ENCODE measurements at places on chromosomes 3 and 15.

DNA sequence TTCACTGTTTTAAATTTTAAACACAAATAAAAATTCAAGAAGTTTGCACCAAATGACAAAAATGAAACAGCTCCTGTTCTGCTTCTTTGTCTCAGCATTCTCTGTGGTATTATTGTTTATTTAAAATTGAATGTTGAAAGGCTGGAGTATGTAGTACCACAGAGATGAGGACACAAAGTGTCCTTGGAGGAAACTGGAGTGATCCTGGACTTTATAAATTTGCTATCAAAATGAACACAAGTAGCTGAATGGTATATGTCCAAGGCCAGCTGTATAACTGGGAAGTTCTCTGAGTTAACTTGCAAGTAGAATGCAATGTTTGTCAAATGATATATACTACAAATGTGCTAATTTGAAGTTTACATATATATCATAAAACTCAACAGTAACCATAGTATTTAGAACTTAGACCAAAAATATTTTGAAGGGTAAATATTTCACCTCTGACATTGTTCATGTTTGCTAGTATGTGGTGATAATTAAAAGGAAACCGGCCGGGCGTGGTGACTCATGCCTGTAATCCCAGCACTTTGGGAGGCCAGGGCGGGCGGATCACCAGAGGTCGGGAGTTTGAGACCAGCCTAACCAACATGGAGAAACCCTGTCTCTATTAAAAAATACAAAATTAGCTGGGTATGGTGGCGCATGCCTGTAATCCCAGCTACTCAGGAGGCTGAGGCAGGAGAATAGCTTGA, 12.3 kb downstream of the BTLA start:
- no peak for DNase-seq

DNA sequence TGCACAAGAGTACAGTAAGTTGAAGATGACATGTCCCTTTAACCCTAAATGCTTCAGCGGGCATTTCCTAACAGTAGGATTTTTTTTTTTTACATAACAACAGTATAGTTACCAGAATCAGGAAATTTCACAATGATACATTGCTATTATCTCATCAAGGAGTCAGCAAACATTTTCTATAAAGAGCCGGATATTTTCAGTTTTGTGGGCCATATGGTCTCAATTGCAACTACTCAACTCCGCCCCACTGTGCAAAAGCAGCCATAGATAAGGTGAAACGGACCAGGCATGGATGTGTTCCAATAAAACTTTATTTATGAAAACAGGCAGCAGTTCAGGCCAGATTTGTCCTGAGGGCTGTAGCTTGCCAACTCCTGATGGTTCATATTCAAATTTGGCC, 130.6 kb downstream of the SMAD6 start:
- no peak for DNase-seq

- no peak for DNase-seq
Measured at GRCh38 chr3:150588027-150588830, 14.9 kb upstream of the SELENOT start.

DNA sequence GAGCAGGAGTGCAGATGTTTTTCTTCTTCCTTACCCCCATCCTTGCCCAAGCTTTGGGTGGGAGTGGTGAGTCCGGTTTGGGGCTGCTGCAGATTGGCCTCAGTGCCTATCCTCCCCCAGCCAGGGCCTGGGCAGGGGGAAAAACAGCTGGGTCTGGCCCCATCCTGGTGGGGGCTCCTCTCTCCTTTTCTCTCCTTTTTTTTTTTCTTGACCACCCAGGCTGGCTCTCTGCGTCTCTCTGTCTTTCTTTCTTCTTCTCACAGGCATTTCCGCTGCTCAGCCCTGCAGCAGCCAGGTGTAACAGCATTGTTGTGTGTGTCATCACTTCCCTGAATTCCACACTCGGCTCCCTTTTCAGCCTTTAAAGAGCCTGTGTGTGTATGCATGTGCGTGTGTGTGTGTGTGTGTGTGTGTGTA, 2.0 kb downstream of the FOXL2NB start:
- peak; percentile 44 for DNase-seq

GRCh38 chr15:52383100-52383588, 87.5 kb upstream of the MYO5C start:
- no peak for DNase-seq

DNA sequence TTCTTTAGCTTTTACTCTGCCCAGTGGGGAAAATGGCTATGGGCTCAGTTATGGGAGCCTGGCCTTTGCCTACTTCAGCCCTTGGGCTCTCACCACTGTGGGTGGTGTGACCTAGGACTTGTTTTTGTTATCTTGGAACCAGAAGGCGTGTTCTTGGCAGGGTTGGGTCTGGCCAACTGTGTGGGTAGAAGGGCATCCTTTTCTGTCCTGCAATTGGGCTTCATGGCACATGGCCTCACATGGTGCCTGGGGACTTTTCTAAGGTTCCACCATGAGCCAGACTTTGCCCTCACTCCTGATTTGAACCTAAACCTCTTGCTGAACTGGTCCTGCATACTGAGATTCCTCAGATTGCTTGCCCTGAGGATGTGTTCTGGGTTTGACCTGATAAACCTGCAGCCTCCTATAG, 1.7 kb downstream of the GLYCTK start:
- no peak for DNase-seq

DNA sequence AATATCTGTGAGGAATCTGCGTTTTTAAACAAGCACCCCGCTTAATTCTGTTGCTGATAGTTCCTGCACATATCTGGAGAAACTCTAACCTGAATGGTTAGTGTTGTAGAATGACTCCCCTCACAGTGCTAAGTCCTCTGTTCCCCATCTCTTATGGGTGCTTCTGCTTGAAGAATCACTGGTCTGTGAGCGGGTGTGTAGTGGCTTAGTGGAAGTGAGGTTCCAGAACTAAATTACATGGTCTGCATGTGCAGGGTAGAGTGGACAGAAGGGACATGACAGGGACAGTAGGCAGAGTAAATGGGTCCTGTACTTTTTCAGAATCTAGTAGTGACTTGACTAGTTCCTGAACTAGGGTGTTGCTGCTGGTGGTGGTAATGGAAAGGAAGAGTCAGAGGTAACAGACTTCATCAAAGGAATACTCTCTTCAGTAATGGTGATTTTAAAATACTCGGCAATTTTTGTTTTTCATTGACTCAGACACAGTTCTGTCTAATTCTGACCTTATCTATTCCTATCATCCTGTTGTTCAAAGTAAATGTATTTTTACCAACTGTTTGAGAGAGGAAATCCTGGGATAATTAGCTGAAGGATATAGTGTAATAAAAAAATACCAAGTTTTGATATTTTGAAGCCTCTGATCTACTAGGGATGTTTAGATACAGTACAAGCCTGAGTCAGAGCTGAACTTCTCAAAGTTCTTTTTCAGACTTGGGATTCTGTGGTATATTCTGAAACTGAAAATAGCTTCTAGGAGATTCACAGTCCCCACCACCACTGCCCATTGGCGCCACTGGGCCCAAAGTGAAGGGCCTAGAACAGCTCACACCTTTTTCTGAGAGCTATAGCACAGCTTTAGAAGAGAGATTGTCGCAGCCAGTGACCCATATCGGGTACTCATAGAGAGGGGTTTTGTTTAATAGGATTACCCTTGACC, 55.5 kb downstream of the FNDC3B start:
- DNase-seq, result no peak

DNA sequence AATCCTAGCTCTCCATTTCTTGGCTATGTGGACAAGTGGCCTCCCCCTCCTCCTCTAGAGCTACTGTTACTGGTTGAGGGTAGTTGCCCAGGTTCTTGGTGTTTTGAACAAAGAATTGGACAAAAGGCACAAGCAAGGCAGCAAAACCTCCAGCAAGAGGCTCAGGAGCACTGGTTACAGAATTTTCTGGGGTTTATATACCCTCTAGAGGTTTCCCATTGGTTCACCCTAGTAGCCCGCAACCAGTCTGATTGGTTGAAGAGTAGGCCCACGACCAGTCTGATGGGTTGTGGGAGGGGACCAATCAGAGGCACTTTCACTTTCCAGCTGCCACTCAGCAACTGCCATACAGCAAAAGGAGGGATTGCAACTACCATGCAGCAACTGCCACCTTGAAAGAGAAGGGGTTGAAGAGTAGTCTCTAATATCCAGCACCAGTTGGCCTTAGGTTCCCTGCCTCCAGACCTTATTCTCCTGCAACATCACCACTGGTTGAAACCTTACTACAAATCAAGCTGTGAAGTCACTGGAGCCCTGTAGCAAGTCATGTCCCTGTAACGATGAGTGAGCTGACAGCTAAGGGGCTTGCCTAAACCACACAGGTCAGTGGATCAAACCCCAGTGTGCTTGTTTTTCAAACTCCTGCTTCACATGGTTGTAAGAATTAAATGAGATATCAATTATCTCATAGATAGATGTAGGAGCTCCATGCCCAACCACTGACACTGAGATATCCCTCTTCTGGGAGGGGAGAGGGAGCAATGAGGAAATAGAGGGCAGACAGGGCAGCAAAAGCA, 2.9 kb upstream of the C15orf39 start:
- no peak for DNase-seq

GRCh38 chr3:153080778-153081240, 81.2 kb upstream of the RAP2B start:
- DNase-seq, result no peak

GRCh38 chr15:54577476-54578250, 599.4 kb downstream of the UNC13C start:
- DNase-seq, result no peak

DNA sequence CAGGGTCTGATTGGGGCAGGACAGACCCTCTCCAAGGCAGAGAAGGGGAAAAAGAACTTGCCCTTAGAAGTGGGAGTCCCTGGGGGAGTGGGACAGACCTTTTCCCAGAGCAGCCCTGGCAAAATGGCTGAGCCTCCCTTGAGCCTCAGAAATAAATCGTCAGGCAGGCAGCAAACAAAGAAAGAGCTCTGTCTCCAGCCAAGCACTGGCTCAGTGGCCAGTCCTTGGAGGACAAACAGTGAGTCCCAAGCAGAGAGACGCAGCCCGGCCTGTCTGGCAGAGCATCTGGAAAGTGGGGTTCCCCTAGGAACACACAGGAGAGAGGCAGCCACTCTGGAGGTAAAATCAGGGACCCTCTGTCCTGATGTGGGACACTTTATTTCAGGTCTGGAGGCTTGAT, 1.8 kb downstream of the SLC6A1 start:
- DNase-seq, result no peak

Data from WTC11 (cell line).